ENCODE measurements at places on chromosomes 2 and 18.
A peak's percentile ranks its signal among the peaks of the same experiment; 100 is the strongest.

DNA sequence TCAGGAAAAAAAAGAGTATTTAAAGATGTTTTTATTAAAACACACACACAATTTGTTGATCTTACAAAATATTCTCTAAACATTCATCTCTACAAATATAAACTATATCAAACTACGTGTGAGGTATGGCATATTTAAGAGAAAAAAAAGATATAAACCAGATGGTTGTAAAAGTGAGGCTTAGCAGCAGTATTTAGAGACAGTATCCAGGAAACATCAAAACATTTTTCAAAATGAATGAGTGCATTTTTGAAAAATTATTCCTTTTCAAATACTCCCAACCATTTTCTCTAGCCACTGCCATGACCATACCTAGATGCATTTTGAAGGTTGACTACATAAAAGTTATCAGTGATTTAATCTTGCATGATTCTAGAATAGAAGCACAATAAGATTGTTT lies 38.2 kb upstream of the RAB27B start:
- H3K27ac ChIP-seq, result no peak overlapping the region
- no peak for DNase-seq
- H3K36me3 ChIP-seq, result no peaks in the 10 kb centered on the region
- no peaks in the 10 kb centered on the region for H3K27me3 ChIP-seq
- H3K4me3 ChIP-seq, result no peak overlapping the region

- no peak overlapping the region for H3K27ac ChIP-seq
- no peaks in the 10 kb centered on the region for H3K4me1 ChIP-seq
- H3K27me3 ChIP-seq, result no peaks in the 10 kb centered on the region
- H3K4me3 ChIP-seq, result no peak overlapping the region
- peak; percentile 44 for DNase-seq
- H3K36me3 ChIP-seq, result no peaks in the 10 kb centered on the region
Measured at GRCh38 chr2:204325468-204325867, 219.8 kb upstream of the PARD3B start.

DNA sequence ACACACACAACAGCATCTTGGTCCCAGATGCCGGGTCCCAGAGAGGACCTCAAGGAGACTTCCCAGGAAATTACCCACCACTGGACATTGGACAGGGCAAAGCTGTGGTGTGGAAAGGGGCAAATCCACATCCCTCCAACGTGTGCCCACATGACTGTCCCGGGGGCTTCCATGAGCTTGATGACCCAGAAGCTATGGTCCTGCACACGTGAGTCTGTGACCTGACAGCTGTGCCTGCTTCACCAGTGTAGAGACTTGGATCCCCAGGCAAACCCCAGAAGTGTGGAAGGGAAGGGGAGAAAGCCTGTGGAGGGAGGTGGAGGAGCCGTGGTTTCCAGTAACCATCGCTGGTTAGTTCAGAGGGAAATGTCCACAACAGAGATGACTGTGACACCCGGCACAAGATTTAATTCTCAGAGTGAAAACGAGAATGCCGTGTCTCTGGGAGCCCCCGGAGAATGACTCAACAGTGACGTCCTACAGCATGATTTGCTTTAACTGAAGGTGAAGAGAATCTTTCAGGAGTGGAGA lies 19.1 kb upstream of the GPR55 start:
- no peak overlapping the region for H3K27ac ChIP-seq
- H3K4me1 ChIP-seq, result no peaks in the 10 kb centered on the region
- H3K27me3 ChIP-seq, result no peaks in the 10 kb centered on the region
- no peak overlapping the region for H3K4me3 ChIP-seq
- no peak for DNase-seq

DNA sequence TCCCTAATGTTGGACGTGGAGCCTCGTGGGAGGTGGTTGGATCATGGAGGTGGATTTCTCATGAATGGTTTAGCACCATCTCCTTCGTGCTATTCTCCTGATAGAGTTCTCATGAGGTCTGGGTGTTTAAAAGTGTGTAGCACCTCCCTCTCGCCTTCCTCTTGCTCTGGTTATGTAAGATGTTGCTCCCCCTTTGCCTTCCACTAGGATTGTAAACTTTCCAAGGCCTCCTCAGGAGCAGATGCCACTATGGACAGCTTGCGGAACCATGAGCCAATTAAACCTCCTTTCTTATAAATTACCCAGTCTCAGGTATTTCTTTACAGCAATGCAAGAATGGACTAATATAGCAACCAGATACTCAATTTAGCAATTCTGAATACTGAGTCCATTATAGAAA lies 82.4 kb upstream of the PELI1 start:
- no peak overlapping the region for H3K27ac ChIP-seq
- H3K36me3 ChIP-seq, result no peaks in the 10 kb centered on the region
- H3K4me3 ChIP-seq, result no peak overlapping the region

DNA sequence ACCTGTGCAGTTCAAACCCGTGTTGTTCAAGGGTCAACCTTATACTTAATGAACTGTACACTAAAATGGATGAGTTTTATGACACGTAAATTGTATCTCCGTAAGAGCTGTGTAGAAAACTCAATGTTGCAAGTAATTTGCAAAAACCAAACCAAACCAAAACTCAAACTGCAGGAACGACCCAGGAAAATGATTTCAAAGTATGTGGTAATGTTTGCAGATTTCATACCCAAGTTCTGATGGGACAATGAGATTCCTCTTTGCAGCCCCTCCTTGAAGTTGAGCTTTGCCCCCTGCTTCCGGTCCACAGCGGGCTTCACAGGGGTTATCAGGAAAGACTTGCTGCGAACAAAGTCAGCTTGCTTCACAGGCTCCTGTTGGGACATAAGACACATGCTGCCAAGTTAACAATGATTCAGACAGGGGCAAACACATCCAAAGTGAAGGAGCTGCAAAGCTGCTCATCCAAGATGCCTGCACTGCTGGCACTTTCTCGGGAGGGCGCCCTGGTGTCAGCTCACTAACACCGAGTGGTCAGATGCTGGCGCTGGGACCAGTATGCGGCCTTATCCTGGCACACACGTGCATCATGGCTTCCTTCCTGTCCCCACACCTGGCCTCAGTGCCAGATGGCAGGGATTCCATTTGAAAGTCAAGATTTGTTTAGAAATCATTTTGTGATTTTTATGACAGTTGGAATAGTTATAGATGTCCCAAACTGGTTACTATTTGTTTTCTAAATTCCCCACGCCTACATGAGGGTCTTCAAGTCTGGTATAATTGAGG lies 65.2 kb upstream of the MGAT4A start:
- H3K4me3 ChIP-seq, result no peak overlapping the region
- H3K4me1 ChIP-seq, result no peaks in the 10 kb centered on the region
- no peak overlapping the region for H3K27ac ChIP-seq
- no peaks in the 10 kb centered on the region for H3K27me3 ChIP-seq
- no peaks in the 10 kb centered on the region for H3K36me3 ChIP-seq
- no peak for DNase-seq

GRCh38 chr2:240363746-240364581 lies 71.5 kb upstream of the GPC1 start:
- no peaks in the 10 kb centered on the region for H3K36me3 ChIP-seq
- H3K4me1 ChIP-seq, result no peaks in the 10 kb centered on the region
- no peak for DNase-seq

DNA sequence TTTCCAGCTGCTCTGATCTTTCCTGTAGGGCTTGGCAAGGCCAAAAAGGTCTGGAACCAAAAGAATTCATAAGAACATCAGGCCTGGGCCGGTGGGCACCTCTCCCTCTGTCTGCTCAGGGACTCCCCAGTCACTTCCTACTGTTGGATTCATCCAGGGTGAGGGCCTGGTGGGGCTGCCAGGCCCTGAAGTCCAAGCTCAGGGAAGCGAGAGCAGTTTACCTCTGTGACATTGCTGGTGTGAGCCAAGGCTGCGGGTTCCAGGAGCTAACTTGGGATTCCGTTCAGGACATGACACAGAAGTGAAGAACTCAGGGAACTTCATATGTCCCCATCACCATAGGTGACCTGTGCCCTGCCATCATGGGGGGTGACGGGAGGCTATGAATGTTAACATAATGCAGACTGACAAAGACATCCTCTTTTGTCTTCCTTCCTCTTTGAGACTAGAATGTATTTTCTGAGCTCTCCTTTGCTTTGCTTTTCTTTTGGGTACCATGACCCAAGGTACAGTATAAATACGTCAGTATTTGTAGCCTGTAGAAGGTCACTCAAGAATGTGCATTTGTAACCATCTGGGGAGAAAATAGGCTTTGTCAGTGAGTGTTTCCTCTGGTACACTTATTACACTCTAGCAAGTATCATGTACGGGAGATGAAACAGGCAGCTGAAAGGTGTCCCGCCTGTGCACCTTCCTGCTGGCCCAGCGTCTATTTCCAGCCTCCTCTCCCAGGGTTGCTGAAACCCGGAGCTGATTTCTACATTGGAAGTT lies 130.5 kb upstream of the SLC1A4 start:
- peaks cover 45% of the 10 kb centered on the region for H3K27me3 ChIP-seq
- no peak overlapping the region for H3K27ac ChIP-seq
- H3K4me1 ChIP-seq, result peaks cover 5% of the 10 kb centered on the region

DNA sequence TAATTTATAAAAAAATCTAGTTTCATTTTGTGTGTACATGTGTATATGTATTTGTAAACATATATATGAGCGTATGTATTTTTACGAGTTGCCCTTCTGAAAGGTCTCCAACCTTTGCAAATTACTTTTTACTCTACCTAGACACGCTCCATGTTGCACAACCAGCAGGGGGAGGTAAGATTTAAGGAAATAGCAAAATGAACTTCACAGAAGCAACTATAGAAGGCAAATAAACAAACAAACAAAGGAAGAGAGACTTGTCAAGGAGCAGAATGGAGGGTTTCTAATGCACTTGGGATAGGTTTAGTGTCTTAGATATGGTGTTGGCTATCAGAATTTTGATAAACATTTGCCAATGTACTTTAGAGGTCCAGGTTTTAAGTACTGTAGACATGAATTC lies 820.5 kb upstream of the POU3F3 start:
- no peaks in the 10 kb centered on the region for H3K27me3 ChIP-seq
- H3K4me1 ChIP-seq, result no peaks in the 10 kb centered on the region
- no peak for DNase-seq
- H3K27ac ChIP-seq, result no peak overlapping the region

DNA sequence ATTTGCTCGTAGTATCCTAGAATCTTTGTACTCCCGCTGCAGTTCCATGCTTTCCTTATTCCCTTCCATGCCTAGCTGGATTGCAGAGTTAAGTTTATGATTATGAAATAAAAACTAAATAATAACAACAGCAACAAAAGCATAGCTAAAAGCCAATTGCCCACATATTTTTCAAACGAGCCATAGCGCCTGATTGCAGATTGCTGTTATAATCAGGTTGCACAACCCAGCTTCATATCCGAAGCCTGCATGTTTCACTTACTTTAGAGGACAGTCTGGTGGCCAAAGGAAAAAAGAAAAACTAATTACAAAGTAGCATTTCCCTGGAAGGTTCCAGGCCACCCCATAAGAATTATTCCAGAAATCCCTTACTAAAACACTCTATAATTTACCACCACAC lies 31.9 kb upstream of the PNO1 start:
- no peaks in the 10 kb centered on the region for H3K4me1 ChIP-seq
- no peak for DNase-seq
- no peaks in the 10 kb centered on the region for H3K36me3 ChIP-seq
- H3K27me3 ChIP-seq, result no peaks in the 10 kb centered on the region
- no peak overlapping the region for H3K27ac ChIP-seq

DNA sequence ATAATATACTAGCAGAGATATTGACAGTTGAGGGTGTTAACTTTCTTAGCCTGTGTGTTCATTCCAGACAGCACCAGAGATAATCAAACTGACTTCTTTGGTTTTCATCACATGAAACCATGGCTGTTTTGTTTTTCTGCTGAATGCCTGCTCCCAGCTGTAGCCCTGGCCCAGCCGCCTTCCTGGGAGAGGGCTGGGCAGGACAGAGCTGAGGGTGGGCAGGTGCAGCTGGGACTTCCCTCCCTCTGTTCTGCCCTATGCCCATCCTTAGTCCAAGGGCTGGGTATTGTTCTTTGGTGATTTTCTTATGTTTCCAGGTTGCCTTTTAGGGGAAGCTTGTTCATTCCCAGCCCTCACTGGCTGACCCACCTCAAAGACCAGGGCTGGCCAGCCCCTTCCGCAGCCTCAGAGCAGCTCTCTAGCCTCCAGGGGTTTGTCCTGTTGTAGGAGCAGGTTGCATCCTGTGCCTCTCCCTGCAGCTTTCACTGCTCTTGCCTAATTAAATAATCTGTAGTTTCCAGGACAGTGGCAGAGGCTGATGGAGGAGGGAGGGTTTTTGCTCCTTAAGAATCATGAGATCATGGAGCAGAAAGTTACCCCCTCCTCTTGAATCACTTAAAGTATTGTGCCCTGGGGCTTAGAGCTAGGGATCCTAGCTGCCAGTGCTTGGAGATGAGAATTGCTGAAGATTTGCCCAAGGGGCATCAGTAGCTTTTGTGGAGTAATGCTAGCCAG lies 61.4 kb downstream of the MTCL1 start:
- H3K36me3 ChIP-seq, result 0 out of 2 replicates have a peak, but pooled peaks cover under 1% of the 10 kb centered on the region
- peaks cover under 1% of the 10 kb centered on the region for H3K4me1 ChIP-seq
- no peaks in the 10 kb centered on the region for H3K27me3 ChIP-seq
- DNase-seq, result no peak
- H3K4me3 ChIP-seq, result no peak overlapping the region

GRCh38 chr2:185188656-185189055 lies 549.9 kb upstream of the FSIP2 start:
- no peak overlapping the region for H3K4me3 ChIP-seq
- no peaks in the 10 kb centered on the region for H3K27me3 ChIP-seq
- no peaks in the 10 kb centered on the region for H3K4me1 ChIP-seq
- H3K36me3 ChIP-seq, result no peaks in the 10 kb centered on the region
- no peak overlapping the region for H3K27ac ChIP-seq
- no peak for DNase-seq

DNA sequence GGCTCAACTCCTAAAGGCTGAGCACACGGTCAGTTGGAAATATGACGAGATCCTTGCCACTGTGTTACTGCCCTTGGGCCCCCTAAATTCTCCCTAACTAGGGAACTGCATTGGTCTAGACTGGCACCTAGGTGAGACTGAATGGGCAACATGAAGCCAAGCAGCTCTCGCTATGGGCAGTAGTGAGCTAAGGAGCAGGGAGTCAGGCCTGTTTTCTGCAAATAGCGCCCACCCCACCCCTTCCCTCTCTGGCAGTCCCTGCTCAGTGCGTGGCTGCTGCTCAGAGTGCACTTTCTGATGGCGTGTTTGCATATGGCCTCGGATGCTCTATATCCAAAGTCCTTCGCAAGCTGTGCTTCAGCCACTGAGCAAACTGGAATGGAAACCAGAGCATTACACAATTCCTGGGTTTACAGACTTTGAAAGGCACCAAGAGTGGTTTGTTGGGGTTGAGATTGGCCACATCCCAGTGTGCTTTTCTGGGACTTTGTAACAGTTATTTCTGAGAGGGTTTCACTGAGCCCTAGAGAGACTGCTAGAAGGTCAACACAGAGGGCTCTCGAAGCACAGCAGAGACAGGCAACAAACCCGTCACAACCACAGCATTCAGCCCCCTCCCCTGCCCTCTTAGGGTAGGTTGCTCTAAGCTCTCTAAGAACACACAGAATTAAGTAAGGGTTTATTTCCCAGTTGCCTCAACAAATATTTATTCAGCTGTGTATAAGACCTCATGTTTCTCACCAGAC lies 419.9 kb downstream of the STK39 start:
- no peak overlapping the region for H3K4me3 ChIP-seq
- no peaks in the 10 kb centered on the region for H3K27me3 ChIP-seq
- H3K27ac ChIP-seq, result no peak overlapping the region
- H3K36me3 ChIP-seq, result no peaks in the 10 kb centered on the region
- no peak for DNase-seq

- no peaks in the 10 kb centered on the region for H3K36me3 ChIP-seq
- DNase-seq, result no peak
- H3K4me3 ChIP-seq, result no peak overlapping the region
- no peak overlapping the region for H3K27ac ChIP-seq
- H3K27me3 ChIP-seq, result no peaks in the 10 kb centered on the region
Measured at GRCh38 chr18:35215026-35215425, 25.8 kb upstream of the ZNF397 start.

- no peaks in the 10 kb centered on the region for H3K4me1 ChIP-seq
- no peak overlapping the region for H3K4me3 ChIP-seq
- DNase-seq, result no peak
- no peak overlapping the region for H3K27ac ChIP-seq
Measured at GRCh38 chr2:1518331-1518803, 105.1 kb downstream of the TPO start.

Data from H1 (cell line).